ENCODE measurements at places on chromosomes 7 and 10. TPM values are rescaled to one million over a fixed set of nuclear protein-coding genes. Genes with fewer than 3 reads are reported as not detected.

UFSP1 gene
- 6.7 TPM for total RNA-seq

PNLIP gene
- total RNA-seq, result not detected

PTN gene
- total RNA-seq, result 8.3 TPM

KCND2 gene
- total RNA-seq, result 2.7 TPM

ZNF479 gene
- not detected for total RNA-seq

FRMD4A gene
- total RNA-seq, result 17.5 TPM

INTS1 gene
- total RNA-seq, result 44.7 TPM

RPEL1 gene
- total RNA-seq, result not detected

OPALIN gene
- total RNA-seq, result not detected

OR2A5 gene
- not detected for total RNA-seq

ODAD2 gene
- total RNA-seq, result 1.5 TPM

LRRC18 gene
- total RNA-seq, result not detected

- DNase-seq, result no peak
Measured at GRCh38 chr10:109770663-109771062, 152.6 kb downstream of the XPNPEP1 start.

DNA sequence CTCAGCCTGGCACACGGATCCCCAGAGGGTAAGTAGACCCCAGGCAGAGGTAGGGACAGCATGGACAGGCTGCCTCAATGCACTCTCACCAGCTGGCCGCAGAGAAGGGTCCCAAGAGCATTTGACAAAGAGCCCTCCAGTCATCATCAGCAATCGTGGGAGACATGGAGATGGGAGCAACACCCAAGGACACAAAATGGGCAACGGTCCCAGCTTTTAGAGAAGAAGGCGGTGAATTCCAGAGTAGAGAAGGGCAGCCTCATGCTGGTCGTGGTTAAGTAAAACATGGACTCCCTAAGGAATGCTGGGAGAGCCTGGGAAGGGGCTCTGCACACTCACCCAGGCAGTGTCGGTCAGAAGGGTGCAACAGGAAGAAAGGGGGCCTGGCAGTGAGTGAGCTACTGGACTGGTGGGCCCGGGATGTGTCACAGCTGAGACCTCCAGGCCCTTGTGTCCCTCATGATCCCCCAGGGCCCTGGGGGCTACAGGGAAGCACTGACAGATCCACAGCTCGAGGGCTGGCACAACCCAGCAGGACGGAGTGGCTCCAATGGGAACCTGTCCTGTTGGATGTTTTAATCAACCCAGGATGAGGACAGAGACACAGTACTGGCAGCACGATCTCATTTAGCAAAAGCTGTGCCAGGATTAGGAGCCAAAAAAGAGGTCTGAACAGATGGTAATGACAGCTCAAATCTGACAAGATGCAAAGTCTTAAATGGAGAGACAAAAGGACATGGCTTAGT, 147.1 kb downstream of the NEURL1 start:
- DNase-seq, result peak; percentile 41

DNA sequence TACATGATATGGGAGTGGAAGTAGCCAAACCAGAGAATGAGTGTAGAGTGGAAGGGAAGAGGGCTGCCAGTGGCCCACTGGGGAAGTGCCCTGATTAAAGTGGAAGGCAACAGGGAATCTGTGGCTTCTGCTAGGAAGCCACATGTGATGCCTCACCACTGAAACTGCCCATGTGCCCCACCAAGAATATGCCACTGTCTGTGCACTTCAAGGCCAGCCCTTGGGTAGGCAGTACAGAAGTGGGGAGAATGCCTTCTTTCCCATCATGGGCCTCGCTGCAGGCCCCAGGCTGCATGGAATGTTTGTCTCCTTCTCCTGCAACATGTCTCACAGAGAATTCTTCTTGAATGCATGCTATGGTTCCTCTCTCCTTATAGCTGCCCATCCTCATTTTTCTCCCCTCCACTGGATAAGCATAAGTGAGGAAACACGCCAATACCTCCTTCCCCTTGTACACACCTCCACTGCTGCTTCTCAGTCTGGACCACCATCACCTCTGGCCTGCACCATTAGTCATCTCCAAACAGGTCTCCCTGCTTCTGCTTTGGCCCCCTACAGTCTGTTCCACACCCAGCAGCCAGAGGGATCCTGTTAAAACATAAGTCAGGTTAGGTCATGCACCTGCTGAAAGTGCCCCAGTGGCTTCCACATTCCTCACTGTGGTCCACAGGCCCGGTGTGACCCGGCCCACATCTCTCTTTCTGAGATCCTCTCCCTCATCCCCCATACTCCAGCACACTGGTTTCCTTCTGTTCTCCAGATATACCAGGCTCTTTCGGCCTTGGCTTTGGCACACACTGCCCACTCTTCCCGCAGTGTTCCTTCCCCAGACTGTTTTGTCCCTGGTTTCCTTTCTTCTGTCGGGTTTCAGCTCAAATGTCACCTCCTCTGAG, 37.1 kb downstream of the SNX10 start:
- DNase-seq, result no peak

GRCh38 chr7:22842383-22842941, 19.8 kb upstream of the TOMM7 start:
- no peak for DNase-seq

- DNase-seq, result no peak
Measured at GRCh38 chr10:42990721-42991441, 86.0 kb upstream of the RET start.

- DNase-seq, result no peak
Measured at GRCh38 chr10:61298194-61298593, 155.0 kb downstream of the TMEM26 start.

DNA sequence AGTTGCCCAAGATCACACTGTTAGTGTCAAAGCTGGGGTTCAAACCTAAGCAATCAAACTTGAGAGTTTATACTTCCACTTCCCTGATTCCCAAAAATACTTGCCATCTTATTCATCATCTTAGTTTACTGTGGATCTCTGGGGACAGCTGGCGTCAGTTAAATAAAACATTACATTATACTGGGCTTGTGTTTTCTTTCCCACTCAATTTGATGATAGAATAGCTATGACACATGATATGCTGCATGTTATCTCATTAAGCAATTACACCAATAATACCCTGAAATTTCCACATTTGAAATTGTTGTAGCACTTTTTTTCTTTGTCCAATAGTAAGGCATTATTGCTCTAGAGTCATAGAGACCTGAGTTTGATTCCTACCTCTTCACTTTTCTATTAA, 62.9 kb upstream of the MXI1 start:
- DNase-seq, result no peak

GRCh38 chr7:154442939-154443338, 390.7 kb downstream of the DPP6 start:
- DNase-seq, result no peak

DNA sequence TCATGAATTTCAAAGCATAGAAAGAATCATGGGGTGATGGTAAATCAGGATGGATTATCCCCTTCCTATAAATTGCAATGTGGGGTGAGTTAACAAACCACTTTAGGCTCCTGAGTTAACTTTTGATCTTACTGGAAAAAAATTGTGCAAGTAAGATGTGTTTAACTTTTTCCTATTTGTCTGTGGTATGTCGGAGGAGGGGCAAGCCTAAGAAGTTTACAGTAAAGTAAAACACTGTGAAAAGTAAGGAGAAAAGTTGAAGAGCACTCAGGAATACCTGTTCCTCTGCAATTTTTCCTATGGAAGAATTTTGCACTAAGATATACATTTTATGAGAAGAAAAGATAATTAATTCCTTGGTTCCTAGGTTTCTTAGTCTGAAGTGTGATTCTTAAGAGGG, 44.4 kb downstream of the IFIT5 start:
- DNase-seq, result peak; percentile 35

DNA sequence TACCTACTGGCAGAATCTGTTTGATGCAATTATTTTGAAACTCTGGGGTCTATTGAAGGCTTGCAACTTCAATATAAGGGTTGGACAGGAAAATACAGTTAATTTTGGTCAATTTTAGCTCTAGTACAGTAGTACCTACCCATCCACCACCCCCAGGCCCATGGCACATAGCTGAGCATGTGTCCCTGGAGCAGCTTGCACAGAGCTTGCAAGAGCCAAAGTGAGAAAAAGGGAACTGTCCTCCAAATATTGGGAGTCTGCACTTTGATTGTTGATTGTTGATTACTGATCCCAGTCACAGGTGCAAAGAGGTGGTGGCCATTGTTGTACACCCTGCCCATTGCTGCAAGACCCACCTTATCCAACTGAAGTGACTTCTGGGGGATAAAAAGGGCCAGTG, 52.8 kb downstream of the DDC start:
- no peak for DNase-seq

DNA sequence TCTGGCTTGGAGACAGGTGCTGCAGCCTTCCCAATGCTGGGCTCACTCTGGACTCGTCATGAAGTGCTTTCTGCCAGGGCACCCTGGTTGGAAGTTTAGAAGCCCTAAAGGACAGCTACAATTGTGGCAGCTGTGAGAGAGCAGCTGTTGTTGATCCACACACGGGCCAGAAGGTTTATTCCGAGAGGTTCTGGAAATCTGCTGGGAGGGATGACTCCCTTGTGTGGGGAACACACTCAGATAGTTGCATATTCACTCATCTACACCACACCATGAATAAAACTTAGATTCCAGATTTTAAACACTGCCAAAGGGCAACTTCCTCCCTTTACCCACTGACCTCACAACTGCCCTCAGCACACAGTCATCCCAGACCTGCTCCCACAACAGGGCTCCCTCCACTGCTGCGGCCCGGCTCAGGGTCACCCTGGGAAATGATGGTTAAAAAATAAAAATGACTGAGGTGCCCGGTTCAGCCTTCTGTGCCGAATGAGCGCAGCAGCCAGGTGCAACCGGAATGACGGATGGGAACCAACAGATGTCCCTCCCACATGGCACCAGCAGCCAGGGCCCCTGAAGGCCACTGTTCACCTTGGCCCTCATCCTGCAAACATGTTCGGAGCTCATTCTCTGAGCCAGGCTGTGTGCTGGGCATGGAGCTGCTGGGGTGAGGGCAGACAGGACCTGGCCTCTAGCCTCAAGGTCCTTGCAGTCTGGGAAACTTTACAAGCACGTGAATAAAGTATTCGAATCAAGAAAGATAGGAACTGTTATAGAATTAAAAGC, 40.2 kb downstream of the ASB13 start:
- DNase-seq, result no peak

DNA sequence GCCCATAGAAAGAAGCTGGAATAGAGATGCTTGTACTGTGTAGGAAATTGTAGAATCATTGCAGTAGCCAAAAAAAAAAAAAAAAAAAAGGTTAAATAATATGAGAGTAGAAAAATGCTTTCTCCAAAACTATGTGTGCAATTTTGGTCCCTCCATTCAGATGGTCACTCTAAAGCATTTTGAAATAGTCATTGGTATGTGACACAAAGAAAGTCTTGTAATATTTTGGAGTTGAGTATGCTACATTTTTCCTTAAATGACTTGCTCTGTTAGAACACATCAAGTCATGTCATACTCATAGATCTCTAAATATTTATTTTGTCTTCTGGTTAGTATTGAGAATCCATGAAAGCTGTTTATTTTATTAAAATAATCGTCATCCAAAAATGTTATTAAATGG, 424.4 kb downstream of the PLXDC2 start:
- no peak for DNase-seq

DNA sequence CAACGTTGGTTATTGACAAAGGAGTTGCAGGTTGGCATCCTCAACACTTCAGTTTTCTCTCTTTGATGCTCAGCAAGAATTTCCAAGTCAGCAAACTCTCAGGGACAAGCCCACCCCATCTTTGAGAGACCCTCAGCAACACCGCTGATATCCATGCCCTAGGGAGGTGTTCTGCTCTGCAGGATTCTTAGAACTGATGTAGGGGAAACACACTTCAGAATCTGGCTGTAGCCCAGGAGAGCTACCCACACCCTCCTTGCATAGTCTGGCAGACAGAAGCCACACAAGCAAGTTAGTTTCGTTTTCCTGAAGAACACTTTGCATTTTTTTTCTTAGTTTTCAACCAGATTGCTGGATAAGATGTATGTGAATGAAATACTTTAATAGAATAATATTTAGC, 822 bp downstream of the SAMD9L start:
- peak; percentile 75 for DNase-seq

DNA sequence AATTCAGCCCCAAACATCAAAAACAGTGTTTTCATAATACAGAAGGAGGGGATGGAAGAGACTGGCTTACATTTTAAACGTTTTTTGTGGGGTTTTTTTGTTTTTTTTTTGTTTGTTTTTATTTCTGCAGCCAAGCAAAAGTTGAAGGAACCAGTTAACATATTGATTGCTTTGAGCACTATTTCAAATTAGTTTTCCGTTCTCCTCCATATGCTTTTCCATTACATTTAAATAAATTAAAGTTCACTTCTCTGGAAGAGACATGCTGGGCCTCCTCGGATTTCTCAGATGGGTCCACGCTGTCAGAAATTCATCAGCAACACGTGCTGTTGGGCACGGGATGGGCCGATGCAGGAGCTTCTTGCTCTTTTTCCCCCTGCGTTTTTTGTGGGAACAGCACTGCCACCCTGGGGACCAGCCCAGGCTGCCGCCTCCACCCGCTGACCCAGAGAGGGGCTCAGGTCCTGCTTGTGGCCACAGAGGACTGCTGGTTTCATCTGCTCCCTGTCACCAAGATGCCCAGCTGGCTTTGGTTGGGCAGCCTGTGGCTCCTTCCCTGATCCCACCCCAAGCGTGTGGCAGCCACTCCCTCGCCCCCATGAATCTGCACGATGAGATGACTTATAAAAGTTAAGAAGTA, 67.7 kb upstream of the CHST15 start:
- DNase-seq, result no peak

DNA sequence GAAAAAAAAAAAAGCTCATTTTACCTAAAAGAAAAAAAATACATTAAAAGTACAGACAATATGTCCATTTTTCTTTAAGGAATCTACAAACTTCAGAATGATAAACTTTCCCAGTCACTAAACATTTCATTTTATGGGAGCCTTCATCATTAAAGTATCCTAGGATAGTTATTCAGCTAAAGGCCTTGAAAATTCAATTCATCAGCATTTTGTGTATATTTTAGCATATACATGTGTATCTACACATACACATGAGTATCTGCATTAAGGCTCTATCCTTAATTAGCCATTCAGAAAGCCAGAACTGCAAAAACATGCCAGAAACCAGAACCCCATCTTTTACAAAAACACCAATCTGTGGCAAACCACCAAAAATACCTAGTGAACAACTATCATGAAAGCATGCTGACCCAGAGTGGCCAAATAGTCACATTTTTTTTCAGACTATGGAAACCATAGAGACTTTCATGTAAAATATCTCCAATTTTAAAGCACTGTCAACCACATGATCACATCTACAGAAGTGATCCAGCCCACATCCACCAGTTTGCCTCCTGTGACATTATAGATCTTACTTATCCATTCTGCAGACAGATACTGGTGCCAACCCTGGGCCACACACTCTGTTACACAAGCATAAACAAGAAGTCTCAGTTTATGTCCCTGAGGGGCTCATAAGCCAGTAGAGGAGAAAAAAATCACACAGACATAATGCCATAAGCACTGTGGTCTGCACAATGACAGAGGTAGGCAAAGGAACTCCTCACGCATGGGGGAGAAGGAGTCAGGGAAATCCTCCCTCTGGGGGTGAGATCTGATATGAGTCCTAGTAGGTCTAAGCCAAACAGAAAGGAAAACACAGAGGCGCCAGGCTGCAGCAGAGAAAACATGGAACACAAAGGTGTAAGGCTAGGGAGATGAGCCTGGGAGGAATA, 79.2 kb downstream of the SRPK2 start:
- no peak for DNase-seq

- DNase-seq, result no peak
Measured at GRCh38 chr10:114273910-114274309, 34.9 kb downstream of the VWA2 start.

- DNase-seq, result no peak
Measured at GRCh38 chr10:122139627-122140170, 131.4 kb upstream of the BTBD16 start.

- DNase-seq, result no peak
Measured at GRCh38 chr10:37584643-37585042, 272.8 kb downstream of the ZNF248 start.

- DNase-seq, result peak; percentile 57
Measured at GRCh38 chr10:112230325-112230988, 46.9 kb upstream of the GPAM start.

All from GM23248 (cell line).